ENCODE measurements at places on chromosomes 3 and 15.
A peak's percentile ranks its signal among the peaks of the same experiment; 100 is the strongest.

GRCh38 chr3:127483902-127484591 is 106.5 kb downstream of the TPRA1 start:
- no peak for DNase-seq

DNA sequence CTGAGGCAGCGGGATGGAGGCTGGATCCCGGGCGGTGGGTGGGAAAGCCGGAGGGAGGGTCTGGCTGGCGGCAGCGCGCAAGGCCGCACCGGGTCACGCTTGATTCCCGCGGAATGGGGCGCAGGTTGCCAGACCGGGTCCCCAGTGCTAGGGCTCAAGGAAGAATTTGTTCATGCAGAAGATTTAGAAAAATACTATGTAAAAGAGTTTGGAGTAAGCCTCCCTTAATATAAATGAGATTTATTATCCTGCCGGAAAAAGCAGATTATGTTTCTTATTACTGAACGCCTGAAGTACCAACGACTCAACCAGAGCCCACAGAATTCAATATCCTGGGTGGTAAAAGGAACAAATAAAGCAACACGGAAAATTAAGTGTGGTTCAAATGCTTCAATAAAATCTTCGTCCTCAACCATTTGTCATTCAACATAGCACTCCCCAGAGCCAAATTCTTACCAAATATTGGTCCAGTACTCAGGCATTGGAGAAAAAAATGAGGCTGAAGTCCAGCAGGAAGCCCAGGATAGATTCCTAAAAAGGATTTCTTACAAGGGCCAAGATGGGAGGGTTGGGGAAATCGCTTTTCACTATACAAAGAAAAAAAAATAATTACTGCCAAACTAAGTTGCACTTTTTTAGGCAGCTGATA is 1.2 kb upstream of the ZBTB20 start:
- no peak for DNase-seq

- no peak for DNase-seq
Observed at GRCh38 chr15:98187549-98187948, 227.0 kb downstream of the ARRDC4 start.

DNA sequence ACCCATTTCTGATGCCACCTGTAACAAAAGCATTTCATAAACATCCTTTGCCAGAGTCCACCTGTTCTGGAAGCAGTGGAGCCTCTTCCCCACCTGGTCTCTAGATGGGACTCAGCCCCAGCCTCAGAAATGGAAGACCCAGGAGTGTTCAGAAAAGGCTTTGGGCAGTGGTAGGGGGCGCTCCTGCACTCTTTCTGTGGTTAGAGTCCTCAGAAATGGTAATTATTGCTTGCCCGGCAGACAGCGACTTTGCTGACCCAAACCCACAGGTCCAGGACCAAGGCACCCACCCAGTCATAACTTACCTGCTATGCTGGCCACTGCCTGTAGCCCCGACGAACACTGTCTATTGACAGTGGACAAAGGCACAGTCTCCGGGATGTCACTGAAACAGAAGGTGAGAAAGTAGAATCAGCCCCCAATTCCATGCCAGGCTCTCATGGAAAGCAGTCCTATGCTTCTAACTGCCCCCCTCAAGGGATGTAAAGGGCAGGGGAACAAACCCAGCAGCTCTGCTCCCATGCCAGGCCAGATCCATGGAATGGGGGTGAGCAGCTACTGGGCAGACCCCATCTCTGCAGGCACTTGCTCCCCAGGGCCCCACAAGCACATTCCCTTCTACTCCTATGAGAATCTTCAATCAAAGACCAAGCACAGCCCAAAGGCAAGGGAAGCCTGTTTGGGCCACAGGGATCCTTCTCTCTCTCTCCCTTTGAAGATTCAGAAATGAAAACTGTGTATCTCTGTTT is 5.1 kb downstream of the ACAA1 start:
- DNase-seq: peak; percentile 77

DNA sequence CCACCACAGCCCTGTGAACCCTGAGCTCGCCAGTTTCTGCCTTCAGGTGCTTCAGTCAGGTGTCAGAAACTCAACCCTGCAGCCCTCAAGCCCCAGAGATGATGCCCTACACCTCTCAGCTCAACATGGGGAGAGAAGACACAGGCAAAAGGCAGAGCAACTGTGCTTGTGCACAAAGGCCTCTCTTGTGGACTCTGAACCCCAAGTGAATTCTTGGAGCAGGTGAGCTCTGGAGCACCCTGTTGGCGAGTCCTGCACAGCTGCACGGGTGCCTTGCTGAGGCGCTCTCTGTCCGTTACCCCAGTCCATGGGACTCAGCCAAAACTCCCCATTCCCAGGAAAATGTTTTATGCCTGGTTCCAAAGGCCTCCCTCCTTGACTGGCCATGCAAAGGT is 197.0 kb downstream of the KLF13 start:
- DNase-seq: no peak

GRCh38 chr3:156029208-156029607 is 91.2 kb upstream of the KCNAB1 start:
- DNase-seq: no peak

DNA sequence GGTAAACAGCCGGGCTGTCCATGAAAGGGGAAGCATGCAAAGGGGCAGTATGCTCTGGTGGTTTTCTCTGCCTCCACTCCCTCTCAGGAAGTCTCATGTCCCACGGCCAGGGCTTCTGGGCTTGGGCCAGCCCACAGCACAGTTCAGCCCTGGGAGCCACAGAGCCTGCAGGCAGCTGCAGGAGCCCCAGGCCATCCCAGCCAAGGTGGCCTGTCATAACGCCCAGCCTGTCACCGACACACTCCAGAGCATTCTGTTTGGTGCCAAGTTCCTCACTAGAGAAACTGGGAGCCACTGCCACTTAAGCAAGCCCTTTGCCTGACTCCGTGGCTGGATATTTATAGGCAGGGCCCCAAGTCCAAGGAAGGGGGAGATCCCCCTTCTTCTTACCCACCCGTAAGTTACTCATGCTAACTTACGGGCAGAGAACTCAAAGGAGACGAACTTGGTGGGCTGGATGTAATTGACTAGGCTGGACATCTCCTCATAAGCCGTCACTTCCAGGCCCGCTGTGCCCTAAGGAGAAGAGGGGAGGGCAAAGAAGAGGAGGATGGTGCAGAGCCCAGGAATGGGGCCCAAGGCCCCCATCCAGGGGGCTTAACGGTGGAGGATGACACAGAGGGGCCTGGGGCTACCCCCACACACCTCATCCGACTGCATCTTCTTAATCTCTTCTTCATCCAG is 11.7 kb downstream of the PLCB2 start:
- no peak for DNase-seq

DNA sequence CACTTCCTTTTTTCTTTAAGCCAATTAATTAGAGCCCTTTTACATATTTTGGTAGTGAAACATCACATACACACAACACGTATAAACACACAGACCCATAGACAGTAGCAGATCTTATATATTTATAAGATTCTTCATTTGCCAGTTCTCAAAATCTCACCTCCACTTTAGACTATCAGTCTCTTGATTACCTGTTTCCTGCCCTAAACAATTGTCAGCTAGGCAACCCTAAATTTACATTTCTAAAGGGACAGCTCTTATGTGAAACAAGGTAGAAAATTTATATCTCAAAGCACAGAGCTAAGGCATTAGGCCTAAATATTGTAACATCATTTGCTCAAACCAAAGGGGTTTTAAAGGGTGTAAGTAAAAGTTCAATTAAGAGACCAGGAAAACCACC is 28.9 kb downstream of the SETMAR start:
- DNase-seq: no peak

DNA sequence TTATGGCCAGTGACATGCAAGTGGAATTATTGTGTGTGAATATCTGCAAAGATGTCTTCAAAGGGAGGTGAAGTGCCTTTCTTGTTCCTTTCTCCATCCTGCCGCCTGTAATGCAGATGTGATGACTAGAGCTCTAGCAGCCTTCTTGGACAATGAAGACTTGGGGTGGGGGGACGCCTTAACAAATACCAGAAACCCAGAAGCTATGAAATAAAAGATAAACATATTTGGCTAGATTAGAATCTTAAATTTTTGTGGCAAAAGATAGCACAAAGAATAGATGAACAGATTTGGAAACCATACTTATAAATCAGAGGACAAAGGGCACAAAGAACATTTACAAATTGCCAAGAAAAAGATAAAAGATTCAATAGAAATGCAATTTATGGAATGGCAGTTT is 56.1 kb downstream of the AMOTL2 start:
- no peak for DNase-seq

GRCh38 chr15:89150762-89151664 is 62.8 kb downstream of the ABHD2 start:
- DNase-seq: no peak

GRCh38 chr15:58369261-58369701 is 62.5 kb upstream of the LIPC start:
- DNase-seq: no peak

- no peak for DNase-seq
Observed at GRCh38 chr3:74360406-74360805, 254.1 kb downstream of the CNTN3 start.

DNA sequence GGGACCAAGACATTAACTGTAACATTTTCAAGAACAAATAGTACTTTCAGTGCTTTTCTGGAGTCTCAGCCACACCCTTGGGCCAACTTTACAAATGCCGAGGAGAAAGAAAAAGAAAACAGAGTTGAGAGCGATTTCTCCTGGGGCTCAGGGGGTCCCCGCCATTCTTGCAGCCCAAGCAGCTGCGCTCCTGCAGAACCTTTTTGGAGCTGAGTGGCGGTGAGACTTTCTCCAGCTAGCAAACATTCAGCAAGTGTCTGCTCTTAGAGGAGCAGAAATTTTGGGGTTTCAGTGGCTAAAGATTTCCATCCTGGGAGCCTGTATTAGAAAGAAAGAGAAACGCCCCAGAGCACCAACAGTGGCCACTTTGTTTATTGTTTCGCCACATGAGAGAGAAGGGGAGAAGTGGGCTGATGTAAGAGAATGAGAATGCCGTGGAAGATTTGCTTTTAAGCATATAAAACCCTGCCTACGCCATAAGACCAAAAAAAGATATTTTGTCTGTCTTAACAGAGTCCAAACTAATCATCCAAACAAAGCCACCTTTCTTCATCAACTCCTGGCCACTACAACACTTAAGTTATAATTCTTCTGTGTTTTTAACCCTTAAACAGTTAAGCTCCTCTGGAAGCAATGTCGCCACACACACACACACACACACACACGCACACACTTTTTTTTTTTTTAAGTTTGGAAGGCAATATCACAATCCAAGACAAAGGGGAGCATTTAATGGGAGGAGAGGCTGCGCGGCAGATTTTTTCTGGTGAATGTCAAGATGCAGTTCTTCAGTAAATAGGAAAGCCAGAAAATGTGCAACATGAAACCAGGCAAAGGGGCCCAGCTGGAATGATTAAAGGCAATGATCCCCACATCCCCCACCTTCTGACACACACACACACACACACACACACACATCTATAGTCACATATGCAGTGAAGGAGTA is 19.2 kb downstream of the EID1 start:
- DNase-seq: no peak

- DNase-seq: no peak
Observed at GRCh38 chr3:81936817-81937216, 175.4 kb upstream of the GBE1 start.

DNA sequence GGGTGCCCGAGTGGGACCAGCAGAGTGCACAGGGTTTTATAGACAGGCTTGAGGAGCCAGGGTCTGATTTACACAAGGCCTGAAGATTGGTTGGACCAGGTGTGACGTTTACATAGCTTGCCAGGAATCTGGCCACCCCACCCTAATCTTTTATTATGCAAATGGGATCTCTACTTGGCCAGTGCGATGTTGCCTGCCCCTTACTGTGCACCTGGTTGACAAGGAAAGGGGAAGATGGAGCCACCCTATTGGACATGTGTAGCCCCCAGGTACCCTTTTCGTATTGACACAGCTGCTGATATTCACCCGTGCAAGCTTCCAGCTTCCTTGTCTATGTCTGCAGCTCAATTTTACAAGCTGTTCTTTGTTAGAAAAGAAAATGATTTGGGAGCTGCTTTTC is 132.0 kb downstream of the ARNT2 start:
- DNase-seq: no peak

DNA sequence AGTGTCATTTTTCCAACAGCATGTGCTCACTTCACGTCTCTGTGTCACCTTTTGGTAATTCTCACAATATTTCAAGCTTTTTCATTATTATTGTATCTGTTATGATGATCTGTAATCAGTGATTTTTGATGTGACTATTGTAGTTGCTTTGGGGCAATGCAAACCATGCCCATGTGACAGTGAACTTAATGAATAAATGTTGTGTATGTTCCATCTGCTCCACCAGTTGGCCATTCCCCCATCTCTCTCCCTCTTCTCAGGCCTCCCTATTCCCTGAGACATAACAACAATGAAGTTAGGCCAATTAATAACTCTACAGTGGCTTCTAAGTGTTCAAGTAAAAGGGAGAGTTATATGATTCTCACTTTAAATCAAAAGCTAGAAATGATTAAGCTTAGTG is 32.5 kb upstream of the TBC1D23 start:
- no peak for DNase-seq

GRCh38 chr3:47266709-47267489 is 15.7 kb downstream of the KIF9 start:
- peak; percentile 64 for DNase-seq

GRCh38 chr3:46609212-46609721 is 3.1 kb upstream of the FAM240A start:
- no peak for DNase-seq

- no peak for DNase-seq
Observed at GRCh38 chr15:40407330-40407990, 1.9 kb downstream of the IVD start.

- no peak for DNase-seq
Observed at GRCh38 chr3:41137686-41138111, 61.6 kb upstream of the CTNNB1 start.

DNA sequence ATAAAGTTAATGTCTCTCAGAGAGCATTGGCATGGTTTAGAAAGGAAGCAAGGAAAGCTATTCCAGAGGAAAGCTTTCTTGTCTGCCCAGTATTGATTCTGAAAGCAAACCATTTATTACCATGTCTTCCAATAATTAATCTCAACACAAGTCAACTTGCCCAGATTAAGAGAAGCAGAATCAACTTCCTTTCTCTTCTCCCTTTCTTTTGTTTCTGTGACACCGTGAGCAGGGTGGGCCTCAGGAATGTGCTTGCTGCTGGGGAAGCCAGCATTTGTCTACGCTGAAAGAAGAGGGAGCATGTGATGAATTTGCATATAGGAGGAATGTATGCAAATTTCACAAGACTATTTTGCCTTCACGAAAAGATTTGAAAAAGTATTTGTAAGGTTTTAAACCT is 368.6 kb upstream of the ROPN1 start:
- no peak for DNase-seq

- DNase-seq: no peak
Observed at GRCh38 chr15:68504681-68505170, 72.8 kb upstream of the ITGA11 start.

DNA sequence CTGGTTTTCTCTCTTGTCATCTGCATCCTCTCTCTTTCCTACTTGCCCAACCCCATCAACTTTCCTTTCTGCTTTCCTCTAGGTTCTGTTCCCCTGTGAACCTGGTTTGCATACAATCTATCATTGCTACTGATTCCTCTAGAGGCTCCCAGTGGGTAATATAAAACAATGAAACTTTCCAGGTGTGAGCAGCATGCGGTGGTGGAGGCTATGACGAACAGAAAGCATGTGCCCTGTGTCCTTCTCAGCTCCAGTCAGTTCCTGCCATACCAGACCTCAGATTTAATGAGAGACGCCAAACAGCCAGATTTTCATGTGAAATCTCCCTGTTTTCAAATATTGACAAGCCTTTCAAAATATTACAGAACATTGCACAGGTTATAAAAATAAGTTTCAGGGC is 3.5 kb upstream of the ACAP2 start:
- DNase-seq: no peak

Measured in posterior cingulate gyrus (tissue), 11 donors.